ENCODE measurements at places on chromosomes 3 and 15.

GRCh38 chr3:153752405-153753027 is 368.7 kb upstream of the ARHGEF26 start:
- DNase-seq, result no peak

- DNase-seq, result no peak
Observed at GRCh38 chr3:168752339-168752738, 656.6 kb upstream of the GOLIM4 start.

DNA sequence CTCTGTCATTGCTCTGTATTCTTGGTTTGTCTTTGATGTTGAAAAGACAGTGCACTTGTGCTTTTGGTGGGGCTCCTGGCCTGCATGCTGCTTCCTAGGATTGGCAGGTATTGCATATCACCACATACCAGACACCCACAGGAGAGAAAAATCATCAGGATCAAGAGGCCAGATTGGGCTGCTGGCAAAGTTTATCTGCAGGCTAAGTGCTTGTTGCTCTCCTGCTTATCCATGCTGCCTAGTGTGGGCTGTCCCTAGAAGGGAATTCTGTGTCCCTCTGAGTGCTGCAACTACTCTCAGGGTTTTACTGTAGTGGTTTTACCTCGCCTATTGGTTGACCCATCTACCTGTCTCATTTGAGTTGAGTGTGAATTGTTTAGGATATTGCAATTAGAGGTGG is 833 bp upstream of the SLC22A13 start:
- DNase-seq, result no peak

- no peak for DNase-seq
Observed at GRCh38 chr3:65408531-65409175, 630.1 kb downstream of the MAGI1 start.

GRCh38 chr15:66614951-66615760 is 49.4 kb upstream of the LCTL start:
- no peak for DNase-seq

- no peak for DNase-seq
Observed at GRCh38 chr3:161082063-161082462, 23.1 kb downstream of the B3GALNT1 start.

DNA sequence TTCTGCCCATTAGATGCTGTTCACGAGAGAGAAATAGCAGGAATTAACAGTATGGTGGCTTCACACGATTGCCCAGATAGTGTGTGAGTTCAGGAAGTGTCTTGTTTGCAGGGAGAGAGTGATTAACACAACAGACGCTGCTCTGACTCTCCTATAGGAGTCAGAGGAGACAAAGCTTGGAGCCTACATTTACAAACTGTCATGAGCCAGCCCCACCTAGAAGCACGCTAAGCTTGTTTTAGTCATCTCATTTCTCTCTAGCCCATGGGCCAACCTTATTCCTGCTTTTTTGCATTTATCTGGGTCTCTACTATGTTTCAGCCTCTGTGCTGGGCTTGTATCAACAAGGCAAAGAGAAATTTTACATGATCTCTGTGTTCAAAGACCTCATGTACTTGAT is 128.3 kb upstream of the BFSP2 start:
- DNase-seq, result no peak

- DNase-seq, result no peak
Observed at GRCh38 chr3:74897006-74897405, 282.5 kb upstream of the CNTN3 start.

DNA sequence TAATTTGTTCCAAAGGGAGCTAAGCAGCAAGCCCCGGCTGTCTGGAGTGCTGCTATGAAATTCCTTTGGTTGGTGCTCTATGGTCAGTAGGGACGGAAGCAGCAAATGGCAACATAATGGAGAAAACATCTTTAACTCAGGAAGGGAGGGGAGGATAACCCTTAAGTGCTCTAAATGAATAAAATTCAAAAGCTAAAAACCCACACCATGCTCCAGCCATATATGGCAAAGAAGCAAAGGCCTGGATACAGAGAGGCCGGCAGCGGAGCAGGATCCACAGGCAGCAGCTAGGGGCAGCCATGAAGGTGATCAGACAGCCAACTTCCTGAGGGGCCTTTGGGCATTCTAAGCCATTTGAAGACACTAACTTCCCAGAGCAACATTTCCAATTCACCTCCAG is 38.9 kb downstream of the IL17RD start:
- DNase-seq, result no peak

DNA sequence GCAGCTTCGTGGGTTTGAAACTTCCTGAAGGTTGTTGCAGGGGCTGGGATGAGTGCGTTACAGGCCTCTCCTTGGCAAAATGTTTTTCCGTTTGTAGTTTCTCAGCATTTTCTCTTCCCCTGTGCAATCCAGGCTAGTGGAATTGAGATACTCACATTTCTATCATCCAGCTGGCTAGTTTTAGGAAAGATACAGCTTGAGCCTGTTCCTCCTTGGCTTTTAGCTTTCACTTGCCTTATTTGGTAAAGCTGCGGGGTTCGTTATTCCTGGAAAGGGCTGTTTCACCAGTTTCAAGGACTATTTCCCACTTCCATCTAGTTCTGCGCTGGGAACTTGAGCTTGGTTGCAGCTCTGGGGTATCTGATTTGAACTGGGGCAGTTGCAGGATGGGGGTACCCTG is 90.3 kb downstream of the ITPR1 start:
- DNase-seq, result no peak

GRCh38 chr15:35956056-35956455 is 410.1 kb upstream of the DPH6 start:
- no peak for DNase-seq
